ENCODE measurements at places on chromosomes 5 and 9.
A peak's percentile ranks its signal among the peaks of the same experiment; 100 is the strongest.

DNA sequence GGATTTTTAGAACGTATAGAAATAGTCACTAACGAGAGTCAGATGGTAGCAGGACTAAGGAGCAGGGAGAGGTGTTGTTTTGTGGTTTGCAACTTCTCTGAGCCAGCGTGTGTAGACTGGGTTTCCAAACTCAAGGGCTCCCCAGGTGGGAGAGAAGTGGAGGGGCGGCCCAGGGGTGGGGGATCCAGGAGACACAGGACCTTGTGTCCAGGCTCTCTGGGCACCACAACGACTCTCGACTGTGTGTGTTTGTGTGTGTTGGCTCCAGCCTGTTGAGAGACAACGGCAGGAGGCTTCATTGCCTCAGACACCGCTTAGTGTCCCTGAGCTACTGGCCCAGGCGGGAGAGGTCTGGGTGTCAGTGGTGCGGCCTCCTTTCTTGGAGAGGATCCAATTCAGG is 934 bp upstream of the FCN1 start:
- DNase-seq = no peak

DNA sequence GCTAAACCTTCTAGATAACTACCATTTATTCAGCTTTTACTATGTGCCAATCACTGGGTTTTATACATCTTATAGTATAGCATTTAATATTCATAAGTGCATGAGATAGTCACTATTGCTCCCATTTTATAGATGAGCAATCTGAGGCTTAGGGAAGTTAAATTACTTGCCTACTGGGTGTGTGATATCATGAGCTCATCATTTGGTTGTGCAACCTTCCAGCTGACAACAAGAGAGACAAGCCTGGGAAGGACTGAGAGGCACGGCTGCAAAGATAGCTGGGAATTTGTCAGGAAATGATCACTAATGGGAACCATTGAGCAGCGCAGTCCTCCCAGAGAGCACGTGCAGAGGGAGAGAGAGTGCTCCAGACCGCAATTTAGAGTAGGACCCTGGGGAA is 481.6 kb upstream of the KIF2A start:
- no peak for DNase-seq

DNA sequence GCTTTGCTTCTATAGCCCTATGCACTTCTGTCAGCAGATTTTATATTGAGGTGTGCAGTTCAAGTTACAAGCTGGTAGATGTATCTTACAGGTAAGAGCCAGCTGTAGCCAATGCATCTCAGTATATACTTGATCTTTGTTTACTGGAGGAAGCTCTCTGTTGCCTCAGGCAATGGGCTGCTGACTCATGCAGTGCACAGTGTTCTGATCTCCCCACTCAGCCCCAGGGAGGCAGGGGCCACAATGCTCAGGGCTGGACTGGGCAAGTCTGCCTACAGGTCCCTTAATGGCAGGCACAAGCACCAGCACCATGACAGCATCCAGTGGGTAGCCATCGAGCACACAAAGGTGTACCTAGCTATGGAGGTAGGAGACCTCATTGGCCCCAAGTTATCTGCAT is 178.8 kb upstream of the CDH10 start:
- peak; percentile 79 for DNase-seq

GRCh38 chr5:111929261-111929660 is 172.3 kb upstream of the NREP start:
- peak; percentile 8 for DNase-seq

DNA sequence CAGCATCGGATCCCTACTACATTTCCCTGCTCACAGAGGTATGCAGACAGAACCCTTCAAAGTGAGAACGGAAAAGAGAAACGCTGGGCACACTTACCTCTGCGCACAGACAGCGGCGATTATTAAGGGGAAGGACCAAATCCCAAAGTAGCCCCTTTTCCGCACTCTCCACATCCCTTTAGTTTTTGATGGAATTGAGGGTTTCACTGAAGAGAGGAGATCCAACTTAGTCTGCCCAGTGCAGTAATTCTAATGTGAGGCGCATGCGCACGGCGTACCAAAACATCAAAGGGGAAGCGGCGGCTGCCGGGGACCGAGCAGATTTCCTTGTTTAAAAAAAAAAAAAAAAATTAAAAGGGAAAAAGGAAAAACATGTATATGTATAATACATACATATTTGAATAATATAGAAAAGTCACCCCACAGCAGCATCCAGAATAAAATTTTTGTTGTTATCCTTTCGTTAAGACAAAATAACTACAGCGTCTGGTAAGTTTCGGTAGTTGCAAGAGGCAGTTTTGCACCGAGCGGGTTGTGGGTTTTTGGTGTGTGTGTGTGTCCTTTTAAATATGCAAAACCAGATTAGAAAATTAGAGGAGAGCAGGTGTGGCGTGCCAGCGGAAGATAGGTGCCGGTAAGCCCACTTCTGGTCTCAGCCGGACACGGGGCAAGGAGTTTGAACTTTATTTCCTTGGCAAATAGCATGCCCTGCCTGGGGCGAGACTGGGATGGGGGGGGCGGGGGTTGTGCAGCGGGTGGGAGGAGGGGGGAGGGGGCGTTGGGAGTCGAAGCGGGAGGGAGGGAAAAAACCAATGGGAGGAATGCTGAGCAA is at the start of gene GABRB2:
Gene GABRB2 (minus strand): TSS at position 256 of the 832 bp plus-strand sequence. CDS start 82 bp downstream, at position 174.
- DNase-seq = peak; percentile 47

DNA sequence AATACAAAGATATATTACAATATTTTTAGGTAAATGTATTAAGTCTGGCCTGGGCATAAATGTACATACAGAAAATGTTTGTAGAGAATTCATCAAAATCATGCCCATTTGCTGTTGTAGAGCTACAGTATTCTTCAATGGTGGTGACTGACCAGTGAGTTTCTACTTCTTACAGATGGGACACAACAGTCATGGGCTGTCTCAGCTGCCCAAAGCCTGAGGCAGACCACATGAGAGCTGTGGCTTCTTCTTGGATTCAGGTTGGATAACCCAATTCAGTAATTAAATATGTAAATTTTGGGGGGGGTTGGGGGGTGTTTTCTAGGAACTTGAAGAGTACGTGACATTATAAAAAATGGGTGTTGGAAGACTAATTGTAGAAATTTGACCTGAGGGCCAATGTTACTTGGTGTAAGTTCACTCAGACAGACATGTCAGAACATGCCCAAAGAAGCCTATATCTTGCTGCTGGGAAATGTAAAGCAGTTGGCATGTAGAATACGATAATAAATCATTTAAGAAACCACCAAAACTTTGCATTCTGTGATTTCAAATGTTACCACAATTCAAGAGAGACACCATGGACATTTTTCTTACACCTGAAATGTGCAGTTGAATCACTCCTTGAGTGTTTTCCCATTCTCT is 17.9 kb downstream of the STARD4 start:
- DNase-seq = peak; percentile 83

DNA sequence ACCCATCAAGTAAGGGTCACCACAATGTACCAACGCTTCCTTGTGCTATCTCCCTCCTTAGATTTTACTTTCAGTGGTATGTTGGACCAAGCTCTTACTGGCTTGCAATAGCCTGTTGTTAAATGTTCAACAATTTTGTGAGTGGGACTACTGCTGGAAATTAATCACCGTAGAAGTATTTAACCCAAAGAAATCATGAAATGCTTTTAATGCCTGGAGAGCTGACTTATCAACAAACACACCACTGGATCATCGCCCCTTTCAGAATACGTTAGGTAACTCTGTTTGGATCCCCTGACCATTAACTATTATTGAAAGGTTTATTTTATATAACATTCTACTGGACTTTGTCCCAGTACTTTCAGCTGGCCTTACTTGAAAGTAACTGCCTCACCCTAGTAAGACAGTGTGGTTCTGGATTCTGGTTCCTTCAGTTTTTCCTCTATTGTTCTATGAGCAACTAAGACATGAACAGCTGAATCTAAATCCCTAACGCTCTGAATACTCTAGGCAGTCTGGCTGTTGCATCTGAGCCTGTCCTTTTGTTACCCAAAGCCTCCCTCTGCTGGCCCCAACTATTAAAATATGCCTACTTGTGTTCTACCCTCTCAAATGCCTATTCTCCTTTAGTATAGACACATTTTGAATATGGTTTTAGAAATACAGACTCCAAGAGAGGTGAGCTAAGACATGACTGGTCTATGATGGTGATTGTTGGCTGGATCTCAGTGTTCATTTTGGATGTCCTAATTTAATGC is 1203.4 kb upstream of the DMAC1 start:
- DNase-seq = peak; percentile 13

GRCh38 chr5:147701468-147701867 is 81.1 kb downstream of the JAKMIP2 start:
- no peak for DNase-seq

GRCh38 chr5:133287500-133287899 is 235.7 kb downstream of the HSPA4 start:
- DNase-seq = peak; percentile 67

GRCh38 chr5:22835686-22836085 is 17.5 kb downstream of the CDH12 start:
- DNase-seq = peak; percentile 80

- no peak for DNase-seq
Measured at GRCh38 chr9:77827104-77827784, 179.1 kb upstream of the GNA14 start.
